Naive thymus-derived CD4-positive, alpha-beta T cell (primary cell): ENCODE measurements at places on chromosomes 5 and 9. TPM values are rescaled to one million over a fixed set of nuclear protein-coding genes. Genes with fewer than 3 reads are reported as not detected.

Gene CARD9
- 0.18 TPM for polyA plus RNA-seq

Gene PAEP
- not detected for polyA plus RNA-seq

Gene IL9
- polyA plus RNA-seq = not detected

DNA sequence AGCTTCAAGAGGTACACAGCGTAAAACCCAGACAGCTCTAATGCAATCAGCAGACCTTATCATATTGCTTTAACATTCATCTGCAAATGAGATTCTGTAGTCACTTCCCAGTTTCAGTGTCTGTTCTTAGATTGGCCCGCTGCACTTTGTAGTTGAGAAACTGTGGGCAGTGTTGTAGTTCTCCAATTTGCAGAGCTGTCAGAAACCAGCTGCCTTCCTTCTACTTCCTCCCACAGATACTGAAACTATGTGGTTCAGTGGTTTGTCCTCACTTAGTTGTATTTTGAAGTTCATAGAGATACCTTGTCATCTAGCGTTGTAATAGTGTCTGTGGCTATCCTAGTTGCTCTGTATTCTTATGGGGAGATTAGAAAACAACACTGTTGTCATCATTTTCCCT, 39.6 kb upstream of the TRIM36 start:
- DNase-seq = peak; percentile 13

GRCh38 chr9:19804431-19804830, 15.6 kb upstream of the SLC24A2 start:
- no peak for DNase-seq

DNA sequence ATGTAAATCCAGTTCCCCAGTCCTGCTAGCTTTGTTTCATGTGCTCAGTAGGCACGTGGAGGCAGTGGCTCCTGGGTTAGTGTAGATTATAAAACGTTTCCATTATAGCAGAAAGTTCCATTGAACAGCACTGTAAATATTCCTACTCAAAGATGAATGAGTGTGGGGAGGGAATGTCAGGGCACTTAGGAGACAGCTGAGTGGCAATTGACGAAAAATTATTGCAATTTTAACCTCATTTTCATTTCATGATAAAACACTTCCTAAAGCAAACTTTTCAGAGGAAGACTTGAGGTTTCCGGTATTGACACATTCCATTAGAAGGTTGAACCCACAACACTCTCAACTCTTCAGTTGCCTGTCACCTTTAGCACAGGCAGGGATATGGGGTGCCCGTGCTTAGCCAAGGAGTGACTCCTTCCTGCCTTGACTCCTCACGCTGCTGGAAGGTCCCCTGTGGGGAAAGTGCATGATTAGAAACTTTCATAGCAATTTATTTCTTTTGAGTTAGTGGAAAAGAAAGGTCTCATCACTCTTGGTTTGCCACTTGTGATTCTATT, 41.2 kb downstream of the SLC46A2 start:
- DNase-seq = no peak

DNA sequence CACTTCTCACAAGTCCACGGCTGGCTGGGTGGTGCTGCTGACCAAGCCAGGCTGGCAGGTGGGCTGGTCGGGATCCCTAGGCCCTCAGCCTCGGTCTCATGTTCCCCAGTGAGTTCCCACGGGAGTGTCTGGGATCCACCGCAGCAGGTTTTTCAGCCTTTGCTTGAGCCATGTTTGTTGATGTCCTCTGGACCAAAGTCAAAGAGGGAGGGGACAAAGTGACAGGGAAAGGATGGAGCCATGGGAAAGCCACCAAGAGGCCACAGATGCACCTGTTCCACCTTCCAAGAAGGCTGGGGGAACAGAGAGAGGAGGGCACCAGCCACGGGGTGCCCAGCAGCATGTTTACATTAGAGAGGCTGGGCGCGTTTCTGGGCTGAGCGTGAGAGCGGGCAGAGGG, 2.8 kb upstream of the UBAC1 start:
- DNase-seq = no peak

DNA sequence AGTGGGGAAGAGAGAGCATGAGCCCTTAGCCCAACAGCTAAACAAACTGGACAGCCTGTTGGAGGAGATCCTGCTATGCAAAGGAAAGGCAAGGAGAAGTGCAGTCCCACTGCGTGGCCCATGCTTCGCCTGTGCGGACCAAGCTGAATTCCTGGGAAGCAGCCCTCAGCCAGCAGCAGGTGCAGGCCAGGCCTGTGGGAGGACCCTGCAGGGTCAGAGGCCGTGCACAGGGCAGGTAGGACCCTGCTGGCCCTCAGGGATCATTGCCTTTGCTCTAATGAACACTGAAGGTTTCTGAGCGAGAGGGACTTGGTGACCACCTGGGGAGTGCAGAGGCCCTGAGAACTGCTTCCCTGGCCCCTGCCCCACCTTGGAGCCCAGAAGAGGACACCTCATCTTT, 6.0 kb upstream of the SLC6A19 start:
- no peak for DNase-seq

GRCh38 chr9:18754537-18754936, 278.5 kb downstream of the SAXO1 start:
- no peak for DNase-seq

DNA sequence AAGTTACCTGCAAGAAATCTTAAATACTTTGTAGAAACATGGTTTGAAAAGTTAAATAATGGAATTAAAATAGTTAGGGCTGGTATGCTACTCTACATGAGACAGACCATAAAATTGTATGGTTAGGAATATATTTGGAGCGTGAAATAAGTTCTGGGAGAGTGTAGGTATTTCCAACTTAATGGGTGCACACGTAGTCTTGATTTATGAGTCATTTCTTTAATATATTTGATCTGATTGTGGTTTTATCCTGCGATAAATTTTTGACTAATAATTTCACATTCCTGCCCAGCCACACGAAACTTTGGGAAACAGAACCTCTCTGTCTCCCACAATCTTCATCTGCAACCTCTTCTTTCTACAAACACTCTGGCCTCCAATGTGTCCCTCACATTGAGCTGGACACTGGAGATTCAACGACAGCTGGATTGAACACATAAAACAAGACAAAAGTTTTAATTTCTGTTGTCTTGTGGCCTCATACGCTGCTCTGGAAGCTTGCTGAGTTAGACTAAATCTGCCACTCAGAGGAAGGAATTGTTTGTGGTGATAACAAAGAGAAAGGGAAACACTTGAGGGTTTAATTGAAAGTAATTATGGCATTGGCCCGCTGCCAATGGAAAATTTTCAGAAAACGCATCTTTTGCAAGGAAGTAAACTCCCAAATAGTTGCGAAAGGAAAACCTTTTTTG, 201.8 kb upstream of the ZNF608 start:
- DNase-seq = no peak

GRCh38 chr9:127074561-127075548, 47.6 kb downstream of the ANGPTL2 start:
- DNase-seq = no peak

- DNase-seq = no peak
These were observed 294.0 kb upstream of the EFNA5 start for GRCh38 chr5:107964722-107965121.

DNA sequence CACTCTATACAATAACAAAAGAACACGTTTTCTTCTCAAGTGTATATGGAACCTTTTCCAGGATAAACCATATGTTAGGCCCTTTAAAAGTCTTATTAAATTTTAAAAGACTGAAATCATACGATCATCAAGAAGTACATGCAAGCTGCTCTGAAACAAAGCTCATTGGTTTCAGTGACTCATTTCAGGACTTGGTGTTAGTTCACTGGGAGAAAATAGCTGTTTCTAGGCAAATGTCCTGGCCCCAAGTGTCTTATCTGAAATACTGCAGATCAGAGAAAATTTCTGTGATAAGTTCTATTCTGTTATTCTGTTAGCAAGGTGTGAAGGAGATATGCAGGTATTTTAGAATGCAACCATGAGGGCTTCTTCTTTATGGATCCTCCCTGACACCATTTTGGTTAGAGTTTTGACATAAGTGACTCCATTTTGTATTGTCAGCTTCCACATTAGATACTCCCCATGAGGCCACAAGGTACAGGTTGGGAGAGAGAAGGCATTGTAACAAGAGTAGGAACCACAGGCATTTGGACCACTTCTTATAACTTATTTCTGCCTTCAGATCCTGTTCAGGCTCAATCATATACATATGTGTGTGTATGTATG, 7.5 kb upstream of the CCDC180 start:
- DNase-seq = no peak
